ENCODE measurements at places on chromosomes 12 and 14.

DNA sequence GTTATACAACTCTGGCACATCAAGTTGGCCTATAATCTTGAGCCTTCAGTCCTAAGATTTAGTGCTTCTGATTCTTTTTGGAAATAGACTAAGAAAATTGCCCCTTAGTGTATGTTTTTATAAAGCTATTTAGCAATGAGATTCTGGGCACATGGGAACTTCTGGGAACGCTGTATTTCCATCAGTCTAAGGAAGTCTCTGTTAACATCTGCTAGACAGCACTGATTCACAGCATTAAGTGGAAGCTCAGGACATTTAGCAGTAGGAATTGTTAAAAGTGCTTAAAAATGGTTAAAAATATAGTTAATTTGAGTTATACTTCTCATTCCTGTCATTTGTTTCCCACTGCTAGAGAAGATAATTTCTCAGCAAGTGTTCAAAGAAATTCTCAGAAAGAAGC is 579.1 kb downstream of the SLC16A7 start:
- DNase-seq = no peak

DNA sequence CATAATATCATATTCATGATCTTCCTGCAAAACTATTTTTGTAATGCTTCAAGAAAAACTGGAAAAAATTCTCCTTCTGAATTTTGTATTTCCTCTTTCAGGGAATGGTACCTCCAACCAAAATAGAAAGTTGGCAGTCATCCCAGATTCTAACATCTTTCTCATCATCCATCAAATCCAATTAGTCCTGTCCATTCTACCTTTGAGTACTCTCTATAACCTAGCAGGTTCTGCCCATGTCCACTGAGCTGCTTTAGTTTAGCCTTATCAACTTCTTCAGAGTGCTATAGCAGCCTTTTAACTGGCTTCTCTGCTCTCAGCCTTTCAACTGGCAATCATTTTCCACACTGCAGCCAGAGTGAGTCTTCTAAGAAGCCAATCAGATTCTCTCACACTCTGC is 236.2 kb downstream of the AKAP6 start:
- DNase-seq = no peak

DNA sequence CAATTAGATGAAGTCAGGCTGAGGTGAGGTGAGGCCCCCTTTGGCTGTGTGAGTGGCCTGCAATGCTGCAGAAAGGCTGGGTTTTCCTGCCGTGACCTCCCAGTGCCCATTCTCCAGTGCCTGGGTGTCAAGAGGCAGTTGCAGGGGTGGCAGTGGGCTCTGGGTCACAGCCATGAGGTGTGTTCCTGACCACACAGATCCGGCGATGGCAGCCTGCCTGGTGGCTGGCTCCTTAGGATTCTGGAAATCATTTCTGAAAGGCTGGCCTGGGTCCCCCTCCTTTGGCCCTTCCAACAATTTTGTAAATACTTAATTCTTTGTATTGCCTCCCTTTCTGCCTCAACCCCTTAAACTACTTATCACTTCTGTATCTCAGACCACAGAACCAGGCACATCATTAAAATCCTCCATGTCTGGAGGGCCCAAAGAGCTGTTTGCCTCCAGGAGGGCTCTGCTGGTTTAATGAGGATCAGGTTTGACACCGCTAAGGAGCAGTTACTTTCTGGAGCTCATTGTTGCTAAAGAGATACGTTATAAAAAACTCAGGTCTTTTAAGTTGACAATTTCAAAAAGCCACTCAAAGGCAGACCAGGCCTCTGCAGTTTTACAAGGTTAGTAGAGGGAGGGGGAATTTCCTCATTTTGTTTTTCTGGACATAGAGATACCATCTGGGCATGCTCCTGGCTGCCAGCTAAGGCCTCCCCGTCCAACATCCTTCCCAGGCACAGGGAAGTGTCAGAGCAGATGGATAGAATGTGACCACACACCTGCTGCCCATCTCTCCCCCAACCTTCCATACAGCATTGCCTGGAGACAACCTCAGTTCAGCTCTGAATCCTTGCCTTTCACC is 204.4 kb downstream of the FOXN3 start:
- DNase-seq = no peak

DNA sequence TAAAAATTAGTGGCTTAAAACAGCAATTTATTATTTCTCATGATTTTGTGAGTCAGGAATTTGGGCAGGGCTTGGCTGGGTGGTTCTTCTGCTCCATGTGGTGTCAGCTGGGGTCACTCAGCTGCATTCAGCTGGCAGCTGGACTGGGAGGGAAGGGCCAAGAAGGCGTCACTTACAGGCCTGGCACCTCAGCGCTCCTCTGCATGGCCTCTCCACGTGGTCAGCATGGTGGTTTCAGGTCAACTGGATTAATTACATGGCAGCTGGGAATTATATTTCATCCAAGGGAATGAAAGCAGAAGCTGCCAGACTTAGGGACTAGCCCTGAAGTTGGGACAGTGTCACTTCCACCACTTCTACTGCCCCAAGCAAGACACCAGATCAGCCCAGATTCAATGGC is 27.5 kb upstream of the IRF2BPL start:
- no peak for DNase-seq

- DNase-seq = no peak
Observed at GRCh38 chr12:69676257-69677012, 22.7 kb downstream of the BEST3 start.

GRCh38 chr12:5173511-5174011 is 129.9 kb downstream of the KCNA5 start:
- DNase-seq = no peak

DNA sequence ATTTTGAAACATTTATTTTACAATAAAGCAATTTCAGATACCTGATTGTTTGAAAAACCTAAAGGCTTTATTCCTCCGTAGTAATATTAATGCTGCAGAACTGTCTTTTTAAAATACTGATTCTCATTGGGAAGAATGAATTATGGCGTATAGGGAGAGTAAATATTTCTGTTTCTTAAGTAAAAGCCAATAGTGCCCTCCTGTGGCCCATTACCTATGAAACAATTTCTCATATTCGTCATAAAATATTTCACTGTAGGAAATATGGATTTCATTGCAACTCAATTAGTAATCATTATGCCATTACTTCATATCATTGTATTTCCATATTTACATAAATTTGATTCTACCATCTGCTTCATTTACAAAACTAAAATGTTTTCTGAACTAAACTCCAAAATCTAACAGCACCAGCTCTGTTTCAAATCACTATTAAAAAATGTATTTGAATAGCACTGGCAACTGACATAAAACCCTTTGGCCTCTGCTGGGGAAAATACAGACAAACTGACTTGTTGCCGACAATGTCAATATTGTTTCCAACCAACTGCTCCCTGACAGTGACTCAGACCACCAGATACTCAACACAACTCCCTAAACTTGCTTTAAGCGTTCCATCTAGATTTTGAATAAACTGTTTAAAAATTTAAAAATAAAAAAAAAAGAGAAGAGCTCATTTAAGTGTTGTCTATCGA is 290.3 kb downstream of the NAV3 start:
- DNase-seq = no peak

DNA sequence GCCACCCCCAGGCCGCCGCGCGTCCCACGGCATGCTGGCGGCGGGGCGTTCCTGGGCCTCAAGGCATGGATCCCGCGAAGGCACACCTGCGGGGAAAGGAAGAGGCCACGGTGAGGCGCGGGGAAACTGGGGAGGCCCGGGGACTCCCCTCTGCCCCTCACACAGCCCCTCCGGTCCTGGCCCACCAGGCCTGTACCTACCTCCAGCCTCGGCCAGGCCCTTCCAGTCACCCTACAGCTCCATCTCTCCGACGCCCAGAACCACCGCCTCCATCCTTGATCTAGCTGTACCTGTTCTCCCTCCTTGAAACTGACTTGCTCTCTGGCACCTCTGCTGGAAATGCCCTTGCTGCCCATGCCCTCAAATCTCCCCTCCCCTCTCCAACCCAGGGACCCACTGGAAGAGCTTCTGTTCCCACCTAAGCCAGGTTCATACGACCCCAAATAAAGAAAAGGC is 1.7 kb downstream of the ANKRD9 start:
- no peak for DNase-seq

DNA sequence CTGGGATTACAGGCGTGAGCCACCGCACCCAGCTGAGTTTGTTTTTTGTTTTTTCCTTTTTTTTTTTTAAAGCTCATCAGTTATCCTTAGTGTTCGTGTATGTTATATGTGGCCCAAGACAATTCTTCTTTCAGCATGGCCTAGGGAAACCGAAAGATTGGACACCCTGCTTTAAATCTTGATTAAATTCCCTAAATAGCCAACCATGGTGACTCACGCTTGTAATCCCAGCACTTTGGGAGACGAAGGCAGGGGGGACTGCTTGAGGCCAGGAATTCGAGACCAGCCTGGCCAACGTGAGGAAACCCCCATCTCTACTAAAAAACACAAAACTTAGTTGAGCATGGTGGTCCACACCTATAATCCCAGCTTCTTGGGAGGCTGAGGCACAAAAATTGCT is 131.1 kb downstream of the MED13L start:
- no peak for DNase-seq

DNA sequence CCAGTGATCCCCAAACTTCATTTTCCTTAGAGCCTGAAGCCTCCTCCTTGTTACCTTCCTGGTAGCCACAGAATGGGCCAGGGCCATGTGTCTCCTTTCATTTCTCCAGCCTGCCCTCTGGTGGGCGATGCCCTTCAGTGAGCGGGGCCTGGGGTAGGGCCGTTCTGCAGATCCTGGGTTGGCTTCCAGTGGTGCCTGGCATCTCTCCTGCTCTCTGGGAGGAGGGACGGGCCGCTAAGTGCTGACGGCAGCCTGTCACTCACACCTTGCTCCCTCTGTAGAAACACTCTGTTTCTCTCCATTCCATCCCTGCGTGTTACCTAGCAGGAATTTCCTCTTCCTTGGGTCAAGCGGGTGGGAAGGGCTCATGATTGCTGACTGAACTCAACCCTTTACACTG is 232.1 kb downstream of the CACNA1C start:
- peak; percentile 10 for DNase-seq

GRCh38 chr14:85558505-85558904 is 28.6 kb downstream of the FLRT2 start:
- no peak for DNase-seq

- DNase-seq = no peak
Observed at GRCh38 chr12:76374386-76375020, 26.3 kb upstream of the BBS10 start.

DNA sequence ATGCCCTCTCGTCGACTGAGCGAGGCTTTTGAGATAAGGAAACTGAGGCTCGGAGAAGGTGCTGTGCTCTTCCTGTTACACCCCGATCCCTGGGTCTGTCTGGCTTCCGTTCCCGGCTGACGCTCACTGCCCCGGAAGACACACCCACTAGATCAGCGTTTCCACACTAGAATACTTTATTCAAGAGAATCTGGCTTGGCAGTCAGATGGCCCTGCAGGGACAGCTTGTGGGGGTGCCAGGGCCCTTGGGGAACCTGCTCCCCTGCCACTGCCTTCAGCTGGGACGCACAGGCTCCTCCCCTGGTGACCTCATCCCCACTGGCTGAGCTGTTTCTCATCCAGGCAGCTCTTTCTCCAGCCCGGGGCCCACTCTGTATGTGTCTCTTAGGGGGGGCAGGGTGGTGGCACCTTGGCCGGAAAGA is 13.7 kb downstream of the PGF start:
- peak; percentile 60 for DNase-seq

GRCh38 chr14:105303949-105304348 is 3.1 kb upstream of the BRF1 start:
- DNase-seq = no peak

DNA sequence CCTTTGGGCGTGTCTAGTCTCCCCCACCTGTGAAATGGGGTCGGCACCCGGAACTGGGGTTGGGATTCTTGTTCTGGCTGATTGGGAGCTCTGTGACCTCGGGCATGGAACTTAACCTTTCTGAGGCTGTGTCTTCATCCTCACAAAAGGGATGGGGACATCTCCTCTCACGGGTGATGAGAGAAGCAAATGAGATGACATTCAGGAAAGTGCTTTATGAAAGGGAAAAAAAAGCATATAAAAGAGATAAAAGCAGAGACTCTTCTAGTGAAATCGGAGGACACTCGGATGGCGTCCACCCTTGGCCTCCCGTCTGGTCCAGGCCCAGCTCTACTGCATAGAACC is 98.9 kb downstream of the LRRC74A start:
- no peak for DNase-seq

- DNase-seq = no peak
Observed at GRCh38 chr14:64983439-64984310, 3.0 kb upstream of the FNTB start.

GRCh38 chr12:44384136-44384535 is 492.0 kb downstream of the NELL2 start:
- DNase-seq = no peak

- no peak for DNase-seq
Observed at GRCh38 chr14:100679707-100680438, 46.8 kb upstream of the DLK1 start.

GRCh38 chr14:22131749-22132476 is 457.1 kb downstream of the DAD1 start:
- DNase-seq = no peak

DNA sequence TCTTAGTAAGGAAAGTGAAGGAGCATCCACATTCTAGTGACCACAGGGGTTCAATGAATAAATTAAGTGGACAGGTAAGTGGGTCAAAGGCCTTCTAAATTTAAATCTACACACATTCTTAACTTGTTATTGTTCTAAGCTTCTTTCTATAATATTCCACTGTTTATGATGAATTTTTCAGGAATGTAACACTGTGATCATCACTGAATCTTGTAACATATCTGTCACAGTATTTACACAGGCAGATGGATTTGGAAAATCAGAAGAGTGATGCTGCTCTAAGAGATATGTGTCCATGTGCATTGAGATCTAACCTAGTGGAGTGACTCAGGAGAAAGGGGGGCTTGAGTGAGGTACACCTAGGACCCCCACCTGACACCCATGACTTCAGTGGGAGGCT is 115.4 kb upstream of the OVCH1 start:
- no peak for DNase-seq

- DNase-seq = no peak
Observed at GRCh38 chr12:128813883-128814282, 9.9 kb downstream of the SLC15A4 start.

DNA sequence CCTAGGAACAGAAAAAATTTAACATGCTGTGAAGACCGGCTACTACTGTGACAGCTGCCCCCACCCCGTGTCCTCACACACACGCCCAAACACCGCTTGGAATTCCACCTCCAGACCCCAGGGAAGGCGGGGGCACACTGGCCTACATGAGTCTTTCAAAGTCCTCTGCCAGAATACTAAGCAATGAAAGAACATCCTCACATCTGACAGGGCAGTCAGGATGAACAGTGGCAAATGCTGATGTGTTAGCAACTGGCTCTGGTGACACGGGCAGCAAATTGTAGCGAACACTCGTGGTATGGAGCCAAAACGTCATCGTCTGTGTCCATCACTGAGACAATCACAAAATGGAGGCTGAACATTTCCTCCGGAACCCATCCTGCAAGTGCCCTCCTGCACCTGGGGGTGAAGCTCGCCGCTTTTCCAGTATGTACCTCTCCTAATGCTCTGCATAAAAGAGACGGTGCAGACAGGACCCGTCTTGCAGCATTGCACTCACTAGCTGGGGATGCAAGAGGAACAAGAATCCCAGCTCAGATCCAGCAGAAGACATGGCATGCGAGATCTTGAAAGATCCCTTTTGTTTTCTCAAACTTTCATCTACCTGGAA is 94.8 kb downstream of the BCL11B start:
- DNase-seq = no peak

- no peak for DNase-seq
Observed at GRCh38 chr14:42778984-42779383, 1172.3 kb downstream of the LRFN5 start.

- DNase-seq = peak; percentile 20
Observed at GRCh38 chr14:67514650-67515385, 18.3 kb upstream of the PLEKHH1 start.

All from bone marrow (tissue), 2 donors.